ENCODE measurements at places on chromosomes 7 and 10.

GRCh38 chr7:107384025-107384424 lies 85.8 kb upstream of the GPR22 start:
- DNase-seq = no peak

- no peak for DNase-seq
Observed at GRCh38 chr7:150430465-150431085, 19.9 kb upstream of the GIMAP8 start.

DNA sequence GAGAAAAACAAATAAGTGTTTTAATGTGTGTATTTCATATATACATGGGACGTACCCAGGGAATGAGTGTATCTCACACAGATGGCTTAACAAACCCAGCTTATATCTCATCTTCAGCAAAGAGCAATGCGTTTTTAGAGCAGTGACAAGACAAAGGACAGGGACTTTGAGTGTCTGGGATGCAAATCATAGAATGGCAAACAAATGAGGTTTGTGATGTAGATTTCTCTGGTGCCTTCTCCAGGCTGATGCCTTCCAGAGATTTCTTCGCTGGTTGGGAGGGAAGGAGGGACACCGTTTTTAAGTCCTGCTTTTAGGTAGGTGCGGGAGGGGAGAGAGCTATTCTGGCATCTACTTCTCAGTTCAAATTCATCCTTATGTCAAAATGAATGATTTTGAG lies 16.6 kb downstream of the LANCL2 start:
- DNase-seq = no peak

- DNase-seq = no peak
Observed at GRCh38 chr7:84190016-84190705, 4.4 kb downstream of the SEMA3A start.

- no peak for DNase-seq
Observed at GRCh38 chr7:110600956-110601355, 490.0 kb upstream of the LRRN3 start.

- DNase-seq = no peak
Observed at GRCh38 chr10:43689007-43689491, 40.4 kb upstream of the ZNF32 start.

- DNase-seq = no peak
Observed at GRCh38 chr7:47757921-47758411, 176.1 kb upstream of the TNS3 start.

DNA sequence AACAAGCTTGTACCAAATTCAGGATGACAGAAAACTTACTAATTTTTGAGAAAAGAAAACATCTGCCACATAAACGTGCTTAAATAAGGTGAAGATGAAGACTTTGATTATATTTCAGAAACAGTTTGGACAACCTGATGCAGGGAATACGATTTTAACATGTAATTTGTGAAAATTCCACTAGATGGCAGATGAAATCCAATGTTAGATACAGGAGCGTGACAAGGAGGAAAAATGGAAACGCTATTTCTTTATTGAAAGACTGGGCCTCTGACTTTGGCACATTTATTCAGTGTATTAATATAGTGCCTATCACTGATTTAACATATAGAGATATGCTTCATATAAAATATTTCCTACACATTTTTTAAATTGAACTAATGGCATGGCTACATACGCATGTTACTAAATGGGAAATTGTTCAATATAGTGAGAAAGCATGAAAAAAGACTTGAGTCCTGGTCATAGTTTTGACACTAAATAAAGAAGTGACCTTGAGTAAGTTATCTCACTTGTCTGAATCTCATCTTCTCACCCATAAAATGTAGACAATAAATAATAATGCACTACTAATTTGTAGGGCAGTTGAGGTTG lies 60.7 kb downstream of the CD36 start:
- no peak for DNase-seq

DNA sequence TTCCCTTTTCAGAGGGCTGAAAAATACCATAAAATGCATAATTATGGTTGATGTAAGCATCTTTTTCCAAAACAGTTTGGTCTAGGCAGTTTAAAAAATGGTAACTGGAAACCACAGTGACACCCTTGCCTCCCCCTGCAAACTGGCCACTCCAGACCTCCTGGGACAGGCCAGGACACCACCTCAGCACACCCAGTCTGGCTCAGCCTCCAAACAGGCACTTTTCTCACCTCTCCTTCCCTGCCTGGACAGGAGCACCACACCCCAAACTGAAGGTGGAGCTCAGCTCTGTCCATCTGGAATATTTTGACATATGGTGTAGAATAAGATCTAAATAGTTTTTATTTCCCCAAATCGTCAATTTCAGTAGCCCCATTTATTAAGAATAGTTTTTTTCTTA lies 78.5 kb downstream of the CDK14 start:
- DNase-seq = no peak

GRCh38 chr10:71766717-71767419 lies 6.5 kb downstream of the VSIR start:
- DNase-seq = no peak

DNA sequence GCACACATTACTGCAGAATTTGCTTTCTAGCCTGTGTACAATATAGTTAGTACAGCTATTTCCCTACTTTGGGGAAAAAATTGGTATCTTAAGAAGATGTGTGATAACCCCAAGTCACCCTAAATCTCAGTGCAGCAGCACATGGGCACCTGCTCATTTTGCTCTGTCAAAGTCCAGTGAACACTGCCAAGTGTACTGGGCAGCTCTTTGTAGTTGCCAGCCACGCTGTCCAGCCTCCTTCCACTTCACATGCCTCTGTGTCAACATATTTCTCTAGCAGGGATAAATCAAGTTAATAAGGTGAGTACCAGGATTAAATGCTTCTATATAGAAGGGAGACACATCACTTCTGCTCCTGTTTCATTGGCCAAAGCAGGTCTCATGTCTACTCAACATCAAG lies 87.1 kb upstream of the CDC14C start:
- DNase-seq = no peak

GRCh38 chr10:57008189-57008588 lies 647.1 kb upstream of the ZWINT start:
- DNase-seq = no peak

DNA sequence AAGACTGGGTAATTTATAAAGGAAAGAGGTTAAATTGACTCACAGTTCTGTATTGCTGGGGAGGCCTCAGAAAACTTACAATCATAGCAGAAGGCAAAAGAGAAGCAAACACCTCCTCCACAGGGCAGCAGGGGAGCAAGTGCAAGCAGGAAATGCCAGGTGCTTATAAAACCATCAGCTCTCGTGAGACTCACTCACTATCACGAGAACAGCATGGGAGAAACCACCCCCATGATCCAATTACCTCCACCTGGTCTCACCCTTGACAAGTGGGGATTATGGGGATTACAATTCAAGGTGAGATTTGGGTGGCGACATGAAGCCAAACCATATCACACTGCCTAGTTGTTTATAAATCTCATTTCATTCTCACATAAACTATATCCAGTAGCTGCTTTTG lies 28.0 kb upstream of the CPN1 start:
- DNase-seq = no peak

- DNase-seq = no peak
Observed at GRCh38 chr7:977326-978048, 2.1 kb upstream of the COX19 start.

- DNase-seq = no peak
Observed at GRCh38 chr7:73933091-73933490, 72.1 kb downstream of the TMEM270 start.

DNA sequence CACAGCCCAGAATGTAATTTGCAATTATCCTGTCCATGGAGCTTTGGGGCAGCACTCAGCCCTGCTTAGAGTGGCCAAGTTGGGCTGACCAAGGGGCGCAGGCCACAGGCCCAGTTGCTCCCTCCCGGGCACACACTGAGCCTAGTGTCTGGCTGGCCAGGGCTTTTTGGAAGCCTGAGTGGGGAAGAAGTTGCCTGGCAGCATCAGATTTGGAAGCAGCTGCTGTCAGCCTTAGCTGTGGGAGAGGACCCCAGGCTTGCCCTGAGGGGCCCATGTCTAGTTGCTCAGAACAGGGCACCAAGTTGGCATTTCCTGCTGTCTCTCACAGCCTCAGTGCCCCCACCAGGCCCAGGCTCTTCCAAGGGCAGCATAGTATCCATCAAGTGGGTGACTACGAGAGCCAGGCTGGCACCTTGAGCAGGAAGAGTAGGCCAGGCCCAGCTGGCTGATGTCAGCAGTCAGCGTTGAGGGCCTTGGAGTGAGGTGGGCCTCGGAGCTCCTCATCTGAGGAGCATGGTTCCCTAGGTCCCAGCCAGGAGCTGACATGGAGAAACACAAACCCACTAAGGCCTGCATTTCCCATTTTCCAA lies 14.4 kb downstream of the ANTXRL start:
- no peak for DNase-seq

GRCh38 chr10:125783957-125784356 lies 8.3 kb upstream of the MMP21 start:
- DNase-seq = no peak

- no peak for DNase-seq
Observed at GRCh38 chr7:38873433-38873832, 35.6 kb downstream of the VPS41 start.

DNA sequence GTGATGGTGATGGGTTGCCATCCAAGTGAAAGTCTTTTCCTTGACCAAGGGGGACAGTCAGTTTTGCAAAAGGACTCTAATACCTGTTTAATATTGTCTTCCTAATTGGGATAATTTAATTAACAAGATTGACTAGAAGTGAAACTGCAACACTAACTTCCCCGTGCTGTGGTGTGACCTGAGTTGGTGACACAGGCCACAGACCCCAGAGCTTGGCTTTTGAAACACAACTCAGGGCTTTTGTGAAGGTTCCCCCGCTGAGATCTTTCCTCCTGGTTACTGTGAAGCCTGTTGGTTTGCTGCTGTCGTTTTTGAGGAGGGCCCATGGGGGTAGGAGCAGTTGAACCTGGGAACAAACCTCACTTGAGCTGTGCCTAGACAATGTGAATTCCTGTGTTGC lies 6.9 kb downstream of the PPIF start:
- DNase-seq = no peak

DNA sequence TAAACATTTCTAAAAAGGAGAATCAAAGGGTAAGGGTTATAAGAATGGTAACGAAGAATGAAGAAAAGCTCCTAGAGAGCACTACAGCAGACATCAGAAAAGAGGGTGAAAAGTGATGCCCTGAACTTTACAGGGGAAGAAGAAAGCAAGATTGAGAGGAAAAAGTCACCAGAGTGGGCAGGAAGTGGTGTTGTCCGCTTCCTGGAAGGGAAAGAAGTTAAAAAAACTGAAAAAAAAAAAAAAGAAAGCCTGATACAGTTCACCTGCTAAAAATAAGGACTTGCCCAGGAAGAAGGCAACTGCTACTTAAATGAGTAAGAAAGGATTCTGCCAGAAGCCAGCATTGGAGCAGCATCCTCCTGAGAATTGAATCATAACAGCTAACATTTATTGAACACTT lies 330.1 kb upstream of the PHF14 start:
- no peak for DNase-seq

- no peak for DNase-seq
Observed at GRCh38 chr7:41573015-41573414, 129.9 kb downstream of the INHBA start.

DNA sequence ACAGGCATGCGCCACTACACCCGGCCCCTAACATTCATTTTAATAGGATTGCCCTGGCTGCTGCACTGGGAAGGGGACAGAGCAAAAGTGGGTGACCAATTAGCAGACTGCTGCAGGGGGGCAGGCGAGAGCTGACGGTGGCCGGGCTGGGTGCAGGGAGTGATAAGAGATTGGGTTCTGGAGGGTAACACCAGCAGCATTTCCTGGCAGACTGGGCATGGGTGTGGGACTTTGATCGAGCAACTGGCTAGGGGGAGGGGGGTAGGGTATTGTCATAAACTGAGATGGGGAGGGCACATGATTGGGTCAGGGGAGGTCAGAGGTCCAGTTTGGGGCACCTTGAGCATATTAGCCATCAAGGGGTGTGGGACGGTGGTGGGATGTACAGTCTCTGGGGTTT lies 20.2 kb upstream of the AMZ1 start:
- DNase-seq = no peak

DNA sequence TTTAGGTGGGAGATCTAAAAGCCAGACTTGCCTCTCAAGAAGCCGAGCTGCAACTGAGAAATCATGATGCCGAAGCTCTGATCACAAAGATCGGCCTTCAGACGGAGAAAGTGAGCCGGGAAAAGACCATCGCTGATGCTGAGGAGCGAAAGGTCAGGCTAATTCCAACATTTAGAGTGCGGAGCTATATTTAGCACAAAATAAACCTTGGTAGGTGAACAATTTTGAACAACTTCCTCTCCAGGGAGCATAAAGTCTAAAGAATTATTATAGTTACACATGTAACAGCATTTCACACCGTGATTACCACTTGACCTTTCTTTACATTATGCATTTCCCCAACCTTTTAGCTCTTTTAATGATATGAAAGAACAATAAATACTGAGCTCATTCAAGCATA lies 166.7 kb downstream of the CDCA7L start:
- DNase-seq = no peak

- no peak for DNase-seq
Observed at GRCh38 chr10:5090551-5090950, 3.7 kb upstream of the AKR1C3 start.

- DNase-seq = peak; percentile 67
Observed at GRCh38 chr7:151062399-151063211, 3.2 kb downstream of the SLC4A2 start.

DNA sequence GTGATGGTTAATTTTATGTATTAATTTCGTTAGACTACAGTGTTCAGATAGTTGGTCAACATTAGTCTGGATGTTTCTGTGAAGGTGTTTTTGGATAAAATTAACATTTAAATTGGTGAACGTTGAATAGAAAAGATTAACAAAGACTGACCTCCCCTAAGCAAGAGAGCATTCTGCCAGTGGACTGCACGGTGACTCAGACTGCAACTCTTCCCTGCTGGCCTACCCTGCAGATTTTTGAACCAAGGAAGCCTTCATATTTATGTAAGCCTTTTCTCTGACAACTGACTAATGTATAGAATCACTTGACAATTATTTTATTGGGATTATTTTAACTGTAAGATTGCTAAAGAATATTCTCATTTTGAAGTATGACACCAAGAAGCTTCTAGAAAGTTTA lies 7.9 kb upstream of the ZNF248 start:
- no peak for DNase-seq

GRCh38 chr10:109981650-109982049 lies 26.1 kb upstream of the ADD3 start:
- DNase-seq = no peak

- DNase-seq = no peak
Observed at GRCh38 chr7:142356166-142356565, 98.3 kb upstream of the PRSS58 start.

DNA sequence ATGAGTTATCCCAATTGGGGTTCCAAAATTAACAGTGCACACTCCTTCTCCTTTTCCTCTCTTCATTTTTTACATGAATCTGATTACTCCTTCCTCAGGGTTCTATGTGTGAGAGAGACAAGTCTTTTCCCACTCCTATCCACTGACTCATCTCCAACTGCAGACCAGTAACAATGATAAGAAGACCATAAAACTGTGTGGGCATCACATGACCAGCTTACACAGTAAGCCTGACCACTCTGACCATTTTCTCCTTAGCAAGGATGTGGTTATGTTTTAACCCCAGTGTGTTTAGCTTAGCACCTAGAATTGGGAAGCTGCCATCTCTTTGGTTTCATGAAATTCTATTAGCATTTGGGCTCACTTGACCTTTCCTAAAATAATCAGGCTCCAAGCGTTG lies 145.0 kb upstream of the CALCR start:
- DNase-seq = no peak

- no peak for DNase-seq
Observed at GRCh38 chr10:103479135-103479534, at the start of gene CALHM3. Gene CALHM3 (minus strand): TSS chr10:103479240. CDS start chr10:103479032, 208 bp downstream.

GRCh38 chr7:34135924-34136323 lies 230.6 kb downstream of the BMPER start:
- no peak for DNase-seq

GRCh38 chr10:114920459-114920858 lies 17.5 kb upstream of the TRUB1 start:
- DNase-seq = no peak

All from endothelial cell (in vitro differentiated cells).